ENCODE measurements at places on chromosomes 2 and 18.

DNA sequence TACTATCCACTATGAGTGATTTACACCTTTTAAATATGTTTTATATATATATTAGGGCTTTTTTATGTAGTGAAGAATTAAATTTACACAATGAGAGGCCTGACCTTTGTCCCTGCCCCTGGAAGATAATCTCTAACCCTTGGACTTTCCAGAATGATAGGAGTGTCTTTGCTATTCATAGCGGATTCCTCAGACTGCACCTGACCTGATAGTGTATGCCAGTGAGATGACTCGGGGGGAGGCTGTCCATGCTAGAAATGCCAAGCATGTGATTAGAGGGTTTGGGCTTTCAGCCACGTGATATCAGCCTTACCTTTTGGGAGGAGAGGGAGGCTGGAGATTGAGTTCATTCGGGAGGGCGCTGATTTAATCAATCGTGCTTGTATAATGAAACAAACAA lies 44.1 kb upstream of the LHCGR start:
- no peak for DNase-seq

GRCh38 chr2:12979066-12979465 lies 262.3 kb downstream of the TRIB2 start:
- no peak for DNase-seq

DNA sequence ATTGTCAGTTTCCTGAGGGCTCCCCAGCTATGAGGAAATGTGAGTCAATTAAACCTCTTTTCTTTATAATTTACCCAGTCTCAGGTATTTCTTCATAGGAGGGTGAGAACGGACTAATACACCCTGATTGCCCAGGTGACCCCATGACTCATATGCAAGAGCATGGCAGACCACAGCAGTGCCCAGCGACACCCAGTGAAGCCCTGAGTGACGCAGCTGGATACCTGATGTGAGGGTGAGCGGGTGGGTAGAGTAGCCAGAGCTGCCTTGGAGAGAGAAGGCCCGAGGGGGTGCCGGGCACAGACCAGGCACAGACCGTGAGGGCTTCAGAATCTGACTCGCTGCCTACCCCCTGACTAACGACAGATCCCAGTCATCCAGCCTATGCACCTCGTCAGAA lies 15.4 kb downstream of the ALPG start:
- DNase-seq, result no peak

GRCh38 chr2:9744256-9745004 lies 98.8 kb upstream of the TAF1B start:
- no peak for DNase-seq

DNA sequence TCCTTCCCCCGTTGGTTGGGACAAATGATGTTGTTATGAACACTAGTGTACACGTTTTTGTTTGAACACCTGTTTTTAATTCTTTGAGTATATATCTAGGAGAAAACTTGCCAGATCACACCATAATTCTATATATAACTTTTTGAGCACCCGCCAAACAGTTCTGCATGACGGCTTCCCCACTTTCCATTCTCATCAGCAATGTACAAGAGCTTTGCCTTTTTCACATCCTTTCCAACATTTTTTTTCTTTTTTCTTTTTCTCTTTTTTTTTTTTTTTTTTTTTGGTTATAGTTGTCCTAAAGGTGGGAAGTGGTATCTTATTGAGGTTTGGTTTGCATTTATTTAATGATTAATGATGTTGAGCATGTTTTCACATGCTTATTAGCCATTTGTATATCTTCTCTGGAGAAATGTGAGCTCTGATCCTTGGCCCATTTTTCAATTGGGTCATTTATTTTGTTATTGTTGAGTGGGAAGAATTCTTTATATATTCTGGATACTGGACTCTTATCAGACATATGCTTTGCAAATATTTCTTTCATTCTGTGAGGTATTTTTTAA lies 86.9 kb upstream of the ZC3H15 start:
- no peak for DNase-seq

DNA sequence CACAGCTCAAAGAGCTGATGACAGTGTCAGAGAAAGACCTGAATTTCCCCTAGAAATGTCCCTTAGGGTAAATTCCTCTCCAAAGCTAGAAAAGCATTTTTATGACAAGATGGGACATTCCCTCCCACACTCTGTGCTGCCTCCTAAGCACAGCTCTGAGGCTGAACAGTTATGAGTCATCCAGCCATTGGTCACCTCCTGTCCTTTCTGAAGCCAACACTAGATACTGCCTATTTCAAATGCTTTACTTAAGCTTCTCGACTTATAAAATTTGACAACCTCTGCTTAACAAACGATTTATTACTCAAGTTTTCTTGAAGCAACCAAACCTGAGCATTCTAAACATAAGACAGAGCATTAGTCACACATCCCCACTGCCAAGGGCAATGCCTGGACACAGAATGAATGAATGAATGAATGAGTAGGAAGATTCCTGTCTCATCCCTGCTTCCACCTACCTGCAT lies 35.4 kb downstream of the B4GALT6 start:
- DNase-seq, result no peak

DNA sequence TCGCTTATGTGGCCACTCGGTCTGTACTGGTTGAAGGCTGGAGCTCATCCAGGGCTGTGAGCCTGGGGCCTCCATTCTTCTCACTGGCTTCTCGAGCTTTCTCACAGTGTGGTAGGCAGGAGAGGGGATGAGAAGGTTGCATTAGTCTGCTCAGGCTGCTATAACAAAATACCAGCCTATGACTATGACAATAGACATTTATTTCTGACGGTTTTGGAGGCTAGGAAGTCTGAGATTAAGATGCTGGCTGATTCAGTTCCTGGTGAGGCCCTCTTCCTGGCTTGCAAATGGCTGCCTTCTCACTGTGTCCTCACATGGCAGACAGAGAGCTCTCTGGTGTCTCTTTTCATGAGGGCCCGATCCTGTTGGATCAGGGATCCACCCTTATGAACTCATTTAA lies 6.2 kb upstream of the STK25 start:
- DNase-seq, result no peak

DNA sequence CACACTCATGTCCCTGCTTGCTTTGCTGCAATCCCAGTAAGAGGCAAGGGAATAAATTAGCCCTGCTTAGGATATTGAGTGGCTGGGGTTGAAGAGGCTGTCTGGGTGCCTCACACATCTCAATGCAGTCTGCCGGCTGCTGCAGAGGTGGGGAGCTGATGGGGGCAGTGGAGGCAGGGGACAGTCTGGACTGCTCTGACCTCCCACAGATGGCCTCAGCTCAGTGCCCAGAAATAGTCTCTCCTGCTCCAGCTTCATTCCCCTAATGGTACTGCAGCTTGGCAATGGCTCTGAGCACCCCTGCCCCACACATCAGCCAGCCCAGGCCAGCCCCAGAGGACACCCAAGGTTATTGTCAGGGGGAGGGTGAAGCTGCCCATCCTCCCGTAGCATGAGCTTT lies 21.5 kb upstream of the TNS1 start:
- no peak for DNase-seq

DNA sequence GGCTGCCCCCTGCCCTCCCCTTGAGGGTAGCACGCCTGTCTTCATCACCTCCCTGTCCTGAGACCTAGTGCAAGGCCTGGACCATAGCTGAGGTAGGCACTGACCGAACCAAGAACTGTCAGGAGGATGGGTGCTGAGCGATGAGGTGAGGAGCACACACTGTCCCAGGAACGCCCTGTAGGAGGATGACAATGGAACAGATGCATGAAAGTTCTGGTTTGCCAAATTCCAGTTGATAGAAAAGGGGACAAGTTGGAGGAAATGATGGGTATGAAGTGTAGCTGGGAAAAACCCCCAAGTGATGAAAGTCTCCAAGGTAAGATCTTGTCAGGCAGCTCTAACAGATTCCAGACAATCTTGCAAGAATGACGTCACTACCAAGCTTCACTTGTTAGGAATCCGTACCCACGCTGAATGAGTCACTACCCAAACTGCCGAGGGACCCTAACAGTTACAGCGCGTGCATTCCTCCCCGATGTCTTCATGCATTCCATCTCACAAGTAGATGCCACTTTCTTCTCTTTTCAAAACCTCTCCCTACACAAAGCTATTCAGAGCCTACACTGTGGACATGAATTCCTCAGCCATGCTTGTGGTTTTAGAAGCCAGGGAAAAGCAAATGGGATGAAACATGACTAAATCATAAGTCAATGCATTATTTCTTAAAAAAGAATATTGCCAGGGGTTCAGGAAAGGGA lies 27.6 kb downstream of the MRPL33 start:
- no peak for DNase-seq

- DNase-seq, result no peak
These were observed 339.3 kb upstream of the TMEFF2 start for GRCh38 chr2:192534072-192534471.

DNA sequence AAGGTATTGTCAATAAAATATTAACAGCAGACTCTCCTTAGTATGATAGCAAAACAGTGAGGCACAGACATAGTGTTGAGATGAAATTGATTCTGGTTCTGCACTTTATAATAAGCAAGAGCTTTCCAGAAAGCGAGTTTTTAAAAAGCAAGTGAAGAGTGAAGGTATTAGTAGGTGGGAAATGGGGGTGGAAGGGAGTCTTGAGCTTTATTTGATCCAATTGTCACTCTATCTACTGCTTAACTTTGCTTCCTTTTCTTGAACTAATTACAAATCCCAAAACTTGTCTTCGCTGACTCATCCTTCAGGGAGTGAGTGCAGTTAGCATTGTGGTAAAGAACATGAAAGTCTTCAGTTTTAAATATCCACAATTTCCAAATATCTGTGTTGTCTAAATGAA lies 120.6 kb upstream of the BOD1L2 start:
- no peak for DNase-seq

DNA sequence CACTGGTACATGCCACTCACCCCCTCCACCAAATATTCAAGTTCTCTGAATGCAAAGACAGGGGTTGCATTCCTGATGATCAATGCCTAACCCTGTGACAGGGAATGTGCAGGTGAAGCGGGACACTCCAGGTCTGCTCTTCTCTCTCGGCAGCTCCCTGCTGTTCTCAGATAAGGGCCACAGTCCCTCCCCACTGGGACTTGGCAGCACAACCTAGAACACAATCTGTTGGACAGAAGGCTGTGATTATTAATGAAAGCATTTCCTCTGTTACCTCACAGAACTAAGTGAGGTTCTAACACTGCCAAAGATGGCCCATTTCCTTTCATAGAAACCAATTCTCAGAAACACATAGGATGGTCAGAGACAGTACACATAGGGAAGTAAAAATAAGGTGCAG lies 42.7 kb downstream of the VSNL1 start:
- DNase-seq, result no peak

DNA sequence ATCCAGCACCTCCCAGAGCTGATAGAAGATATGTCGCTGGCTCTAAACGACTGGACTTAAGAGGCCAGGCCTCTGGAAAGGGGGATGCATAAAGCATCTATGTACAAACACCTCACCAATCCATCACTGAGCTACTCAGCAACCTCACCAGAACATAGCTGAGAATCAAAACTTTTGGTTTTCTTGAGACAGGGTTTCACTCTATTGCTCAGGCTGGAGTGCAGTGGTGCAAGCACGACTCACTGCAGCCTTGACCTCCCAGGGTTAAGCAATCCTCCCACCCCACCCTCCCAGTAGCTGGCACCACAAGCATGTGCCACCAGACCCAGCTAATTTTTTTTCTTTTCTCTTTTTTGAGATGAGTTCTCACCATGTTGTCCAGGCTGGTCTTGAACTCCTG lies 62.9 kb upstream of the MSH6 start:
- no peak for DNase-seq

DNA sequence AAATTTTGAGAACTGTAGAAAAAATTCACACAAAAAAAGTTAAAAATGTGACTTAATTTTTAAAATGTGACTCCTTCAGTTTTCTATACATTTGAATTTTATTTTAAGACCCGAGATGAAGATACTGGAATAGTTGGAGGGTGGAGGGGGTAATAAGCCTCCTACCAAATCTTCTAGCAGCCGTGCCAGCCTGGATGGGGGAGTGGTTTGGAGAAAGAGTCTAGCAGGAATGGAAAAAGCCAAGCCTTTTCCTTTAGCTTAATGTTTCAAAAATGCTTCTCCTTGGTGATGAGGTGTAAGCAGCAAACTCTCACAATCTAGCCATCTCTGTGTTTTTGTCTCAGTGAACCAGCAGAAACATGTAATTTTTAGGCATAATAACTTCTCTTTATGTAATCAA lies 14.7 kb downstream of the CASP8 start:
- no peak for DNase-seq

GRCh38 chr2:218368621-218369153 lies 12.0 kb downstream of the CATIP start:
- DNase-seq, result no peak

DNA sequence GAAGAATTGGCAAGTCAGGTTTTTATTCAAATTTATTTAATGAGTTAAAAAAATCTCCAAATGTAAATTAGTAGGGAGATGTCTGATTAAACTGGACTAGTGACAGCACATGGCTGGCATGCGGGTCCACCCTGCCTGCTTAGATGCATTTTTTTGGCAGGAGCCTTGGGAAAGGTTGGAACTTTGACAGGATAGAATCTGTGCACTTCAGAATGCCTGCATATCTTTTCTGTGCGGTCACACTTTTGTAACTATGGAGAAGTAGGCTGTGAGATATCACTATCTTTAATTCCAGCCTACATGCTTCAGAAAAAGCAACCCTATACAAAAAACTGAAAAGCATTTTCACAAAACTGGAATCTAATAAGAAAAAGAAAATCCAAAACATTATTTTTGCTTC lies 317.8 kb downstream of the MBD2 start:
- no peak for DNase-seq

DNA sequence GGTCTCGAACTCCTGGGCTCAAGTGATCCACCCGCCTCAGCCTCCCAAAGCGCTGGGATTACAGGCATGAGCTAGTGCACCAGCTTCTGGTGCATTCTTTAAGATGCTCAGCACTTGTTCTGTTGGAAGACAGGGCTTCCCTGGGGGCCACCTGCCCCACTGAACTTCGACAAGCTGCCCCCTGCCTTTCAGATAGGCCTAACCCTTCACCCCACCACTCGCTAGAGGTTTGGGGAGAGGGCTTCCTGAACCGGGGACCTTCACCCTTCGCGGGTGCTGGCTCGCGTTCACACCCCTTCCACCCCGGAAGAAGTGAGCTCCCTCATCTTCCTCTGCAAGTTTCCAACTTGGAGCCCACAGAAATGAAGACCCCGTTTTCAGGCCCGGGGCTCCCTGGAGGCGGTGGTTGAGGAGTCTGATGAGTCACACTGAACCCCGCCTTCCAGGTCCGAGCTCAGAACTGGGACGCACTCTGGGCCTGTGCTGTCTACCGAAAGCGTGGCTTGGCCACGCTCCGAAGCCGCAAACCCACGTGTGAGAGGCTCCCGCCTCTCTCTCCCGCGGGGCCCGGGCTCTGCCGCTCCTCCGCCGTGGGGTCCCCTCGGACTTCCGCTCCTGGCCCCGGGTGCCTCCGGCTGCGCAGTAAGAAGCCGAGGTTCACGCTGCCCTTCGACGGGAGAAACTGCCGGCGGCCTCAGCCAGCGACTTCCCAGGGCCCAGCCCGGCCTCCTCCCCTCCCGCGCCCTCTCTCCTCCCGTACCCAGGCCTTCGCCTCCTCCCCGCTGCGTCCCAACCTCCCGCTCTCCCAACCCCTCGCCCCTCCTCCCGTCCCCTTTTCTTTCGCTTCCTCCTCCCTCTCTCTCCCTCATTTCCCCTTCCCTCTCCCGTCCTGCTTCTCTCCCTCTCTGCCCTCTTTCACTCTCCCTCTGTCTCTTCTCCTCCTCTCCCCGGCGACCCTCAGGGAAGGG lies 47.5 kb upstream of the SP3 start:
- DNase-seq, result no peak
